Activated T-cell treated with anti-CD3 and anti-CD28 coated beads, Interleukin-2, amount 50 U/mL, for 1 hour (primary cell): ENCODE measurements at places on chromosomes 3 and 15.

DNA sequence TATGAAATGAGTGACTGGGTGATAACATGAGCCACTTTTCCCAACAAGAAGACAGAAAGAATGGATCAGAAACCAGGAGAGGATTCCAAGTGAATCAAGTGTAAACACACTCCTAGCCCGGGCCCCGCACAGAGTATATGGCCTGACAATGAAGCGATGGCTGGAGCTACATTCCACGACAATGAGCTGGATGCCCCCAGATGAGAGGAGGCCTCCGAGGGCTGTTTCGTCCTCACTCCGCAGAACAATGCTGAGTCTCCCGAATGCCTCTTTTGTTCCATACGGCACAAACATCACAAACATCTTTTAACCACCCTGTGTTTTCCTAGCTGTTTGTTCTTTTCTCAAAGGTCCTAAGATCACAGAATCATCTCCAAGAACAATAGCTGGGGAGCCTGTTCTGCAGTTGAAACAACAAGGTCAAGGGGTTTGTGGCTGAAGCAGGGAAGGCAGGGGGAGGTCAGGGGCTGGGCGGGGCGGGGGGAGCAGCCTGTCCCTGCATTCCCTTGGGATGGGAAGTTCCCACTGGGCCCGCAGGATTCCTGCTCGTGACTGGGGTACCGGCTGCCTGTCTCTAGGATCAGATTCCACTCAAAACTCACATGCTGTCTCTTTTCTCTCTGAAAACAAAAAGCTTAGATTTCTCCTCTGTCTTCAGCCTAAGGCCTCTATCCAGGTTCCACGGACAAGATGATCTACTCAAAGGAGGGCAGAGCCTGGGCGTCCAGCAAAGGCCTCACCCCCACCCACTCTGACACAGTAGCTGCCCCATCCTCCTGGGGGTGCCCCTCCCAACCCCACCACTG lies 151.3 kb downstream of the XXYLT1 start:
- DNase-seq: no peak

- no peak for DNase-seq
Measured at GRCh38 chr15:56820333-56820732, 87.0 kb upstream of the ZNF280D start.

DNA sequence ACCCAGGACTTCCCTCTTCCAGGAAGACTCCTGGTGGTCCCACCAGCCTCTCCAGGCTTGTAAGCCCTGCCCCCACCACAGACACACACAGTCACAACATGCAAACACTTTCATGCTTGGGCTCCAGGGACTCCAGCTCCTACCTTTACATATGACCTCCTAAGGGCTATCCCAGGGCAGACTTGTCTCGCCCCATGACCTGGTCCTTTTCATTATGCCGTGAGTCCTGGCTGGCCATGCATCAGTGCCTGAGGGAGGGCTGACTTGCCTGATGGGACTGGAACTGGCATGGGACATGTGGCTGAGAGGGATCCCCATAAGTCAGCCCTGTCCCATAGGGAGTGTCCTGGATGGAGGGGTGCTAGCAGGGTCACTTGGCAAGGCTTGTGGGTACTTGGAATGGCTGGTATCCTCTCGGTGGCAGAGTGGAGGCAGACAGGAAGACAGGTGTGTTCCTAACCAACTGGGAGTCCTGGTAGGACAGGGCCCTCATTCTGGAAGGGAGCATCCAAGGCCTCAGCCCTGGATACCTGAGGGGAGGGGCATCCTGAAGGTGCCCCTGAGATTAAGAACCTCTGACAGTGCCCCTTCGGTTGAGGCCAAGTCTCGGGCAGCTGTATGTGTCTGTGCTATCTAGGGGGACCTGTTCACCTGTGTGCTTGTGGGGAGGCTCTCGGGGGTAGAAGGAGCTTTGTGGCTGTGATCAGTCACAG lies 540 bp upstream of the HHATL start:
- no peak for DNase-seq

GRCh38 chr15:32659340-32660155 lies 18.0 kb downstream of the SCG5 start:
- no peak for DNase-seq

DNA sequence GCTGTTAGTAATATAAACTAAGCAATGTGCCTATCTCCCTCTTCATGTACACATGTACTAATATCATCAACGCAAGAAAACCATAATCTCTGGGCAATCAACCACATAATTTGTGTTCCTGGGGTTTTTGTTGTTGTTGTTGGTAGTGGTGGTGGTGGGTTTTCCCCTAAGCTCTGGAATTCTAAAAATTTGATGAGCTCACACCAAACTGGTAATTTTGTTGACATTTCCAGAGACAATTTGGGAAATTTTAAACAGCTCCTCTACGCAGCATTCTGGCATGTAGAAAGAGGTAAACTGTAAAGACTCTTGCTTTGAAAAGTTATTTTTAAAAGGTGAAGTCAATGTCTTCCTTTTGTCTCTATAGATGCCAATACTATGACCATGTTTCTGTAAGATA lies 126.7 kb downstream of the IGSF11 start:
- DNase-seq: no peak

DNA sequence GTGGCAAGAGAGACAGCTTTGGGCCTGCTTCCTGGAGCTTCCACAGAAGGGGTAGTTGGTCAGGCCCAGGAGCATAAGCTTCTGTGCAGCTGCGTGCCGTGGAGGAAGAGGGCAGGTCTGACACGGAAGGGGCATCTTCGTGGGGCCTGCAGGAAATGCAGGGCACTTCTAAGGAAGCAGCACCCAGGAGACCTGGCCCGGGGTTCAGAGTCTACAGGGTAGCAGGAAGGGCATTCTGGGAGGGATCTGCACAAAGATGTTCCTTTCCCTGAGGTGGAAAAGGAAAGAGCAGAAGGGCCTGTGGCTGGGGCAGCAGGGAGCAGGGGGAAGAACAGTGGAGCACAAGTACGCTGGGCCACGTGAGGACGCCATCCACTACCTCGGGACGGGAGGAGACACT lies 85.1 kb downstream of the DNAJB8 start:
- no peak for DNase-seq

DNA sequence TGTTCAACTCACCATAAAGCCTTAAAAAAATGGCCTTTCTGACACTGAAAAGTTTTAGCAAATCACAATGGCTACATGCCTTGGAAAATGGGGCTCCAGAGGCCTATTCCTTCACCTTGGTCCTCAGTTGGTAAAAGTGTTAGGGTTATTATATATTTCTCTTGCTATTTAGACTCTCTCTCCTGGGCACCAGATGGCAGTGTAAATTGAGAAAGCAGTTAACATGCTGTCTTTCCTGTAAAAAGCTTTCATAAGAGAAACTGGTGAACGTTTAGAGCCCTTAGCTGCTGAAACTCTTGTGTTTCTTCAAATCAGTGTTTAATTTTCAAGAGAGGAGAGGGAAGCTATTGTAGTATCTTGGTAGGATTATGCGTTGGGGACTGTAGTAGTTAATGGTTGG lies 89.9 kb downstream of the LRTM1 start:
- no peak for DNase-seq

GRCh38 chr3:12906141-12906915 lies 65.0 kb upstream of the RPL32 start:
- DNase-seq: no peak

GRCh38 chr15:85704720-85705429 lies 89.8 kb downstream of the KLHL25 start:
- no peak for DNase-seq

DNA sequence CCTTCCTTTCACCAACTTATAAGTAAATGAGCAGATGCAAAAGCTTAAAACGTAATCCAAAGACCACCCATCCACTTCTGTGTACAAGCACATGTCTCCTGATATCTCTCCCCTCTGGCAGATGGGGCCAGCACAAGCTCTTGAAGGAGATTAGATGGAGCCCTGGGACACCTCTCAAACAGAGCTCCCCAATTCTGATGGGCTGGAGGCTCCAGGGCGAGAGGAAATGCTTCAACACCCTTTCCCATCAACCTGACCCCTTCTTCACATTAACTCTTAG lies 73.2 kb downstream of the MB21D2 start:
- no peak for DNase-seq

DNA sequence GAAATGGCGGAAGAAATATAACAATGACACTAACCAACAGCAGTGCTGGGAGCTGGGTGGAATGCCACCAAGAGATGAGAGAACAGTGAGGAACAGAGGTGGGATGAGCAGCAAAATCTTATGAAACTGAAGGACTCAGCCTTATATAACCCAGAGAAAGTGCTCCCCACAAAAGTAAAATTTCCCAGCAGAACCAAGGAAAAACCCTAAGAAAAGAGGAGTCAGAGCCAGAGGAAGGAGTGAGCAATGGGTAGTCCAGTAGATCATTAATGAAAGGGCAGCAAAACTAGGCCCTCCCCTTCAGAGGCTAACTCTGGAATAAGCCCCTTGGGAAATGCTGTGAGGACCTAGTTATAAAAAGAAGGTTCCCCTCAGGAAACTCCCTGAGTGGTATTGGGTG lies 24.7 kb upstream of the UBE2E1 start:
- no peak for DNase-seq

DNA sequence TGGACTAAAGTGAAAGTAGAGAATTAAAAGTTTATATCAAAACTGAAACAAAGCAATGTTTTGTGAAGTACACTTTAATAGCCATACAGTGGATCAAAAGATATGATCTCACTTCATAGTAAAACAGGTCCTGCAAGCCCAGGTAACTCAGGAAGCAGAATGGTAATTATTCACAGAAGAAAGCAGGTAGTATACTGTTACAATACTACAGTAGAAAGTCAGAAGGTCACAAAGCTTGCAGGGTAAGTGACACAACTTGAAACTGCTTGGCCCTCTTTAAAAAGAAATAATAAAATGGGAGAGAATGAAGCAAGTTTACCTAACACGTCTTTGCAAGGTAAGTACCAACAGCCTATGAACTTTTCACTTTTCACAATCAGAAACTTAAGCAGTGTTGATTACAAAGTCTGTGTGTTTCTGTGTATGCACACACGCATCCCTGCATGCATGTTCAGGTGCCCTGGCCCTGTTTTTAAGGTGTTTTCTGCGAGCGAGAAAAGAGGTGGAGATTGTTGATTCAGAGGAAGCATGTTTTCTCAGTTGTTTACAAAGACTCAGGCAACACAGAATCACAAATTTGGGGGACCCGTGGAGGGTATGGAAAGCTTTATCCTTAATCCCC lies at the start of gene NAALADL2:
Gene NAALADL2, plus strand, starts transcription at position 221 of the 622 bp plus-strand sequence.
- no peak for DNase-seq

GRCh38 chr15:28956491-28956890 lies 70.7 kb downstream of the APBA2 start:
- DNase-seq: no peak

- no peak for DNase-seq
Measured at GRCh38 chr3:160474416-160474838, 24.8 kb upstream of the TRIM59 start.

GRCh38 chr3:18234717-18235335 lies 190.3 kb downstream of the SATB1 start:
- no peak for DNase-seq

DNA sequence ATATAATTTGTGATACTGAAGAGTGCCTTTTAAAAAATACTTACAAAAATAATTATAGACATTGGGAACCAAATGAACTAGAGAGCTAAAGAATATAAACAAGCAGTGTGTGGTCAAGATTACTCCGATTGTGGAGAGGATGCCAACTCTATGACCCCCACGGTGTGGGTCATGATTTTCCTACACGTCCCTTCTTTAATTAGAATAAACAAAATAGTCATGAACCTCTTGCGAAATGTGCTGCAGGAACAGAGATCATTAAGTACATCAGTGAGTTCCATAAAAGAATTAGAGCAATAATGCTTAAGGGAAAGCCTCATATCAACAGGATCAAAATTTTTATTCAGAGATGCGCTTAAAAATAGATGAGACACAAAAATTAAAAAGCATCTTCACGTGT lies 476.6 kb upstream of the ROBO1 start:
- no peak for DNase-seq

- DNase-seq: no peak
Measured at GRCh38 chr3:156509189-156510174, 45.4 kb downstream of the SSR3 start.

DNA sequence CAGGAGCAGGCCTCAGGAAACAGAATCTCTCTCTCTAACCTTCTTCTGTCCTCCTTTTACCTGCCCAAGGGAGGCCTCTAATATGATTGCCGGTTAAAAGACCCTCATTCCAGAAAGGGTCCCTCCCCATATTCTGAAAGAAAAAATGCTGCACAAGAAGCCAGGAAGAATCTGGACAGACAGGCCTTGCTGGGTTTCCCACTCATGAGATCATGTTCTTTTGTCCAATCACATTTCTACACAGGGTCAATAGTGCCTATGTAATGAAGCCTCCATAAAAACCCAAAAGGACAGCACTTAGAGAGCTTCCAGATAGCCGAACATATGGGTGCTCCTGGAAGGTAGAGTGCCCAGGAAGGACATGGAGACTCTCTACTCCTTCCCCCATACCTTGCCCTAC lies 146.0 kb downstream of the MYO9A start:
- DNase-seq: no peak

GRCh38 chr3:567488-568185 lies 371.1 kb downstream of the CHL1 start:
- DNase-seq: no peak

DNA sequence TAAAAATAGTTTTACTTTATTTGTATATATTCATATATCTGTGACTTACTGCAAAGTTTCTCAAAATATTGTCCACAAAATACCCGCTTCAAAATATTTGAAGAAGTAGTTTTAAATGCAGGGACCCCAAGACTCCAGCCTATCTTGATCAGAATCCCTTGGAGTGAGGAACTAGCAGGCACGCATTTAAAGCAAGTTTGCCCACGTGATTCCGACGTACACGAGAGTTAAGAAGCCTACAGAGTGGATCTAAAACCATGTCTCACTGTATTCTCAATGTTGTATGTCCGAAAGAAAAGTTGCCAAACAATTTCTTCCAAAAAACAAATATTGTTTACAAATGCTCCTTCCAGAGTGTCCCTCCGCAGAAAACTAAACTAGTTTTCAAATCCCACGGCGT lies 1.7 kb downstream of the GABRB3 start:
- no peak for DNase-seq

DNA sequence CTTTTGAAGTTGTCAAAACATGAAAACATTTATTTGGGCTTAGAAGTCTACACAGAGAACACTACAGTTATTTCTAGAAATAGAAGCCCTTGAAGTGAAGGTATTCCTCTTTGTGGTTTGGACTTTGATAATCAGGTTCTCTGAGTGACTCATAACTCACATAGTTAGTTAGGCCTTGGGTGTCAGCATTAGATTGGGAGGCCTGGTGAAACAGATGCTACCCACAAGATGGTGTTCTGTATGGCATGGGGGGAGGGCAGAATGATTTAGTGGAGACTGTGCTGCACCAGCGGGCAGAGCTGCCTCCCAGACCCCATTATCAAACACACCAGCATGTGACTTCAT lies 108.9 kb upstream of the ETV5 start:
- DNase-seq: no peak
